ENCODE measurements at places on chromosomes 1 and 21.

DNA sequence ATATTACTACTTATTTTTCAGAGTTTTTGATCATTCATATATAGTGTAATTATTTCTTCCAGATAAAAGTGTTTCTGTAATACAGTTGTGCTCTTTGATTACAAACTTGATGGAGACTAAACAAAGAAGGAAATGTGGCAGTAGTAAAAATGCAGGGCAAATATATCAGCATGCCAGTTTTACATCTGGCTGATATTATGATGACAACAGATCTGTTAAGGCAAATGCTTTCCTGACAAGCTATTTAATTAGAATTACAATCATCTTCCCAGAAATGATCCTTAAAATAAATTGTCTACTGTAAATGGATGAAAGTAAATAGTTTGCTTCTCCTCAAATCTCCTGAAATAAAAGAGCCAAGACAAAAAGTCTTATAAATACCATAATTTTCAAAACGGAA lies 1659.8 kb downstream of the BRINP3 start:
- DNase-seq: no peak

GRCh38 chr1:165884690-165885304 lies 57.4 kb downstream of the UCK2 start:
- DNase-seq: no peak

- DNase-seq: no peak
Measured at GRCh38 chr1:200021577-200022238, 5.8 kb upstream of the NR5A2 start.

GRCh38 chr1:85314726-85315125 lies 38.3 kb upstream of the BCL10 start:
- peak; percentile 93 for DNase-seq

- DNase-seq: no peak
Measured at GRCh38 chr1:166999075-166999474, 10.0 kb downstream of the MAEL start.

GRCh38 chr1:22850681-22851080 lies 122.0 kb downstream of the LACTBL1 start:
- DNase-seq: peak; percentile 63

GRCh38 chr1:28718586-28719331 lies 18.0 kb upstream of the YTHDF2 start:
- peak; percentile 59 for DNase-seq

DNA sequence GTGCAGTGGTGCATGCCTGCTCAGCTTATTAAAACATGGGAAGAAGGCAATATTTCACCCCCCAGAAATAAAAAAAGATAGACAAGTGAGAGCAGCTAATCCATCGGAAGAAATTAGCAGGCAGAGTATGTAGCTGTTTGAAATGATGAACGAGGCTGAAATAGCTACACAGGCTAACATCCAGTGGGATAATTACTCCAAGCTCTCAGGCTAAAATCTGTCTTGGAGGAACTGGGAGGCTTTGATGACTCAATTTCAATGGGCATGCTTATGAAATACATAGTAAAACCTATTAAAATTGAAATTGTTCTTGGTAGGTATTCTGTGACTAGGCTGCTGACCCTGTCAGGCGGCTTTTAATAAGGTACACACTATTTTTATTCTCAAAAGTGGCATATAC lies 84.1 kb upstream of the RRP15 start:
- DNase-seq: no peak

GRCh38 chr1:52702886-52703787 lies 5.0 kb upstream of the COA7 start:
- DNase-seq: peak; percentile 91

GRCh38 chr21:14616380-14617039 lies 70.4 kb upstream of the SAMSN1 start:
- DNase-seq: no peak

- DNase-seq: no peak
Measured at GRCh38 chr1:15224974-15225373, 22.0 kb upstream of the FHAD1 start.

GRCh38 chr1:10710489-10710888 lies 86.0 kb downstream of the CASZ1 start:
- no peak for DNase-seq

DNA sequence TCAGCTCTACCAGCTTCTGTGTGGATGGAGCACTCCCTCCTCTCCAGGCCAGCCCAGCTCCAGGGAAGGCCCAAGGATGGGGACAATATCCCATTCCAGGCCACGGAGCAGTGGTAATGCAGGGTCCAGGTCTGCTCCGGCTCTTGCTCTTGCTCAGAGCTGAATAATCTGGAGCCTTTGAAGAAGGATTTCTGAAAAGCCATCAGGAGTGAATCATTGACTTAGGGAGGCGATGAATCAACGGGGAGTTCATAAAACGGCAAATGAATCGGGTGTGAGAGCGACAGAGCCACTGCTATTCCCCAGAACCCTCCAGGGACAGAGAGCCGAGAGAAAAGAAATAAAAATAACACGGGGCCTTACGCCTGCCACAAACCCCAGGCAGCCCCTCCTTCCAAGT lies 7.7 kb downstream of the POU3F1 start:
- DNase-seq: peak; percentile 60

GRCh38 chr1:31356427-31356826 lies 16.4 kb downstream of the FABP3 start:
- DNase-seq: no peak

- peak; percentile 59 for DNase-seq
Measured at GRCh38 chr1:244226435-244226834, 175.4 kb downstream of the ZBTB18 start.

- no peak for DNase-seq
Measured at GRCh38 chr1:246294263-246294662, 212.8 kb downstream of the SMYD3 start.

DNA sequence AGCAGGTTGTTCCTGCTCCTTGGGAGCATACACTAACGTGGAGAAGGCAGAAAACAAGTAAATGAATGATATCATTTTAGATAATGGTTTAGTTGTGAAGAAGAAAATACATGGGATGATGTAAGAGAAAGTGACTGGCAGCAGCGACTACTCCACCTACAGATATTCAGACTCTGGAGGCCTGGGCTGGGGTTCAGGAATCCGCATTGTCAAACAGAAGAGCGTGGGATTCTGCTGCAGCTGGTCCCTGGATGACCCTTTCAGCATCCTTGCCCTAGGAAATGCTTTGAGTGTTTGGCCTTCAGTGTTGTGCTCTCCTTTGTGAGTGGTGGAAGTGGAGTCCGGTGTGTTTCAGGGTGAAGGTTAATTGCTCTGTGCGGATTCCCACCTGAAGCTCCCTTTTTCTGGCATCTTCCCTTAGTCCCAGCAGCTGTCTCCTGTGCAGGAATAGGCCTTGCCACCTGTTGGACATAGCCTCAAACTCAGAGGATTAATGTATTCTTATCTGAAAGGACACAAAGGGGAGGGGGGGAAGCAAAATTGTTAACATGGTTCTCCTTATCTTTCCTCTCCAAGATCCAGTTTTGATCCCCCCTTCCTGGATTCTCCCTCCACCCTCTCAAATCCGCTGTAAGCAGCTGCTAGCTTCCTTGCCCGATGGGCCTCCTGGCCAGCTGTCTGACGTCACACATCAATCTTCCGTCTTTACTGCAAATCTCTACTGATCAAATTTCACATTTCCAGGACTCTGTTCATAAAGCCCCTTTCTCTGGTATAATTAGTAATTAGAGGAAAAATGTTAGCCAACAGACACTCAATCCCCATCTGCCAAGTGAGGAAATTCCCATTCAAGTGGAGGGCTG lies 68.3 kb upstream of the SPAG17 start:
- no peak for DNase-seq

DNA sequence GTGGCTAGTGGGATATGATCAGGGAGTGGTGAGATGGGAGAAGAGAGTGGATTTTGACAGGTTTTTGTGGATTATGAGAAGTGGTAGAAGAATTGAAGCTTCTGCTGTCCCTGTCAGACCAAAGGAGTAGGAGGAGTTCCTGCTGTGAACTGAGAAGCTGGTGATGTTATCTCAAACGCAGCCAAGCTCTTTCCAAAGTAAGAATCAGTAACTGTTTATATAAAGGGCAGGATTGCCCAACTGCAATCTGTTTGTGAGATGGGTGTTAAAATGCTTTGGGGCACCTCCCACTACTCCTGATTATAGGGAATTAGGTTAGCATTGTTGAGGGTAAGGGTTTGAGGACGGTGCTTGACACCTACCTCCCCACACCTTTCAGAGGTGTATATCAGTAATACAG lies 60.5 kb upstream of the USP25 start:
- DNase-seq: peak; percentile 23

DNA sequence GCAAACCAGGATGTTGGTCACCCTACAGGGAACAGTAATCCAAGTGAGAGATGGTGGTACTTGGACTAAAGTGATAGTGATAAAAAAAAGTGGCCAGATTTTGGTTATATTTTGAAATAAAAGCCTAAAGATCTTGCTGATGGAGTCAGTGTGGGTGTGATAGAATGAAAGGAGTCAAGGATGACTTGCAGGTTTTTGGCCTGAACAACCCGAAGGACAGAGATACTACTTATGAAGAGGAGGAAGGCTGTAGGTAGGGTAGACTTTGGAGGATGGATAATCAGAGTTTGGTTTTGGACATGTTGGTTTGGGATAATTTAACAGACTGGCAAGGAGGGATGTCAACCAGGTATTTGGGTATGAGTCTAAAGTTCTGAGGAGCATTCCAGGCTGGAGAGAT lies 1.5 kb upstream of the TEX38 start:
- no peak for DNase-seq

DNA sequence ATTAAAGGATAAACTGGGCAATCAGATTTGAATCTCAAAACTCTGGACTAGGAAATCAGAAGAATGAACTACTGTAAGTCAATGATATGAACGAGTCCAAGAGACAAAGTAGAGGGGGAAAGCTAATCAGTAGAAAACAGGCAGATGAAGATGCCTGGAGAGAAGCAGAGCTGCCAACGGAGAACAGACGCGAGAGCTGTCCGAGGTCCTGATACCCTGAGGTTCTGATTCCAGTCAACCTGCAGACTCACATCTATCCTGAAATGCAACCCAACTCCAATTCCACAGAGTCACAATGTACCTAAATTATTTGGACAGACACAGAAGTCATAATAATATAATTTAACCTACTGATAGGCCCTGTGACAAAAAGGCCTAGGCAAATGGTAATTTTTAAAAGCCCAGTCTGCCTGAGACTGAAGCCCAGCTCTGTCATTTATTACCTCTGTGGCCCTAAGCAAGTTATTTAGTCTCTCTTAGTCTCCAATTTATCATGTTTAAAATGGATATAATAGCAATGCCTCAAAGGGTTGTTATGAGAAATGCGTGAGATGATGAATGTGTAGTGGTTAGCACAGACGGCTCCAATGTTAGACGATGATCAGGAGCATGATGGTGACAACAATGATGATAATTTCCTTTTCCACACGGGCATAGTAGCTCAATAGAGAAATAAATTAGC lies 33.4 kb downstream of the RGS7 start:
- peak; percentile 69 for DNase-seq

DNA sequence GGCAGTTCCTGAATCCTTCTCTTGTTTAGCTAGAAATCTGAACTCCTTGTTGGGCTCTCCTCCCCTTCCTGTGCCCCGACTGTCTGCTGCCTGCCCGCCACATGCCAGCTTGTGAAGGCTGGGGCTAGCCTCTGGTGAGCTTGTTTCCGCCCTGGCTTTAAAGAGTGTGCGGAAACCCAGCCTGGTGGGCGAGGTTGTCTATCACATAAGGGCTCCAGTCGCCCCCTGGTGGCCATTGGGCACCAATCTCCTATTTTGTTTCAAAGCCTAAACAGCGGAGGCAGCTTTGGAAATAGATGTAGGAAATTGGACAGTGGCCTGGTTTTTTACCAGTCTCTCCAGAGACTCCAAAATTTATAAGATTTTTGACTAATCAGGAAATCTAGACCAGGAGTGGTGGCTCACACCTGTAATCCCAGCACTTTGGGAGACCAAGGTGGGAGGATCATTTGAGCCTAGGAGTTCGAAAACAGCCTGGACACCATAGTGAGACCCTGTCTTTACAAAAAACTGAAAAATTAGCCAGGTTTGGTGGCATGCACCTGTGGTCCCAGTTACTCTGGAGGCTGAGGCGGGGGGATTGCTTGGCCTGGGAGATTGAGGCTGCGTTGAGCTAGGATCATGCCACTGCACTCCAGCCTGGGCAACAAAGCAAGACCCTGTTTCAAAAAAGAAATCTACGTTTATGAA lies 9.8 kb downstream of the ATP8B2 start:
- peak; percentile 88 for DNase-seq

DNA sequence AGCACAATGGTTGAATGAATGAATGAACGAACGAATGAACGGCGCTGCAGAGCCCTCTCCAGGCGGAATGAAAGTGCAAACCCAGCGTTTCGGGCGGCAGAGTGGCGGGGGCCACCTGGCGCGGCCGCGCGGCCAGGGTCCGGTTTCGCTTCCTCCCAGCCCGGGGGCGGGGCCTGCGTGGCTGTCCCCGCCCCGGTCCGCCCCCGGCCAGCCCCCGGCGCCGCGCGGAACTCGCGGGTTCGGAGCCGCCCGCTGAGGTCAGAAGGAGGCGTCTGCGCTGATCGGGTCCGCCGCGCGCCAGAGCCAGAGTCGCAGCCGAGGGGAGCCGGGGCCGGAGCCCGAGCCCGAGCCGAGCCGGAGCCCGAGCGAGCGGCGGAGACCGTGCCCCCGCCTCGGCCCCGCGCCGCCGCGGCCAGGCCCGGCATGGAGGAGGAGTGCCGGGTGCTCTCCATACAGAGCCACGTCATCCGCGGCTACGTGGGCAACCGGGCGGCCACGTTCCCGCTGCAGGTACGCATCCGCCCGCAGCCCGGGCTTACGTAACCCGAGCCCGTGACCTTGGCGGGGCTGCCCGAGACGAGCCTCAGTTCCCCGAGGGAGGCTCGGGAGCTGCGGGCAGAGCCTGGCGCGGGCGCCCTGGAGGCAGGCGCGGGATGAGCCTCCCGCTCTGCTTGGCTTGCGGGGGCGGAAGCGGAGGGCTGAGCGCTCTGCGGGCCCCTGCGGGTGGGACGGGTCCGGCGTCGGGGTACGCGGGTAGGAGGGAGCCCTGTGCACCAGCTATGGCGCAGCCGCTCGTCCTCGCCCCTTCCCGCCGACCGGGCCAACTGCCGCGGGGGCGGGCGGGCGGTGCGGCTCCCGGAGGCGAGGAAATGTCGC lies at the start of gene PDXK:
TSS of gene PDXK (plus strand) at position 258 of the 876 bp plus-strand sequence. CDS start at position 424, 166 bp downstream.
- peak; percentile 86 for DNase-seq

GRCh38 chr21:37484535-37485474 lies 118.2 kb downstream of the DYRK1A start:
- no peak for DNase-seq

DNA sequence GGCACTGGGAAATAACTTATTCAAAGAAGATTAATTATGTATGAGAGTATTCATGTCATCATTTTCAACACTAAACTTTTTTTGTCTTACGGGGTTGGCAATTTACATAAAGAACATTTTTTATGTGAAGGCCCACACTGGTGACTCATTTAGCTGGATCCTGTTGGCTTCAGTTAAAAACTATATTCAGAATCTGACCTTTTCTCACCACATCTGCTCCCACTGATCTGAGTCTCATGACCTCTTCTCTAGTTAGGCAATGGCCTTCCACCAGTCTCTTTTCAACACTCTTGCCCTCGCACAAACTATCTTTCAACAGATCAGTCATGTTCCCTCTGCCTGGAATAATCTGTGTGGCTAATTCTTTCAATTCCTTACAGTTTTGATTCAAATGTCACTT lies 53.4 kb downstream of the TMPRSS15 start:
- no peak for DNase-seq

GRCh38 chr1:169113613-169114119 lies 7.2 kb downstream of the ATP1B1 start:
- peak; percentile 97 for DNase-seq
